ENCODE measurements at places on chromosomes 11 and 22.

DNA sequence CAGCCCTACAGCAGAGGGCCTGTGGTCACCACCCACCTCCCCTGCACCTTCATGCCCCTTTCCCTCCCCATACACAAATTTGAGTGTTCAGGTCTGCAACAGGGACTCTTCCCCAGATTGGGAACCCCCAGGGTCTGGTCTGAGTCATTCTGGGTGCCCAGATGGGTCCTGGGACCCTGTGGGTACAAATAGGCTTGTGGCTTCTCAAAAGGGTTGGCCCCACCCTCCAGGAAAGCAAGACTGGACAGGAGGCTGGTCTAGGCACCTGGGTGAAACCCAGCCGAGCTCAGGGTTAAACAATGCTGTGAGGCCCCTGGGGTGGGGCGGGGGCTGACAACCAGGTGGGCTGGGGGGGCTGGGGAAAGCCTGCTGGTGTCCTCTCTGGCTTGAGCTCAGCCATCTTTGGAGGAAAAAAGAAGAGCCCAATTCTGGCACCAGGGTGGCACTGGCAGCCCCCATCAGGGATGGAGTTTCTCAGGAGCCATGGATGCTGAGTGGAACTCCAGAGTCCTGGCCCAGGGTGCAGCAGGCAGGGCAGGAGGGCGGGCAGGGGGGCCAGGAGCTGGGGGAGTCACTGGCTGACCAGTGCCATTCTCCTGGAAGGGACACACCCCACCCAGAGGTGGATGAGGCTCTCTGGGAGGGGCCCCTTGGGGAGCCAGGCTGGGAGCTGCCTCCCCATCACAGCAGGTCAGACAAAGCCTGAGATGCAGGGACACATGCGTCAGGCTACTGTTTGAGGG, 1.1 kb downstream of the SEPTIN5 start:
- DNase-seq = no peak

GRCh38 chr11:112392904-112393303, 132.2 kb upstream of the PLET1 start:
- DNase-seq = no peak

DNA sequence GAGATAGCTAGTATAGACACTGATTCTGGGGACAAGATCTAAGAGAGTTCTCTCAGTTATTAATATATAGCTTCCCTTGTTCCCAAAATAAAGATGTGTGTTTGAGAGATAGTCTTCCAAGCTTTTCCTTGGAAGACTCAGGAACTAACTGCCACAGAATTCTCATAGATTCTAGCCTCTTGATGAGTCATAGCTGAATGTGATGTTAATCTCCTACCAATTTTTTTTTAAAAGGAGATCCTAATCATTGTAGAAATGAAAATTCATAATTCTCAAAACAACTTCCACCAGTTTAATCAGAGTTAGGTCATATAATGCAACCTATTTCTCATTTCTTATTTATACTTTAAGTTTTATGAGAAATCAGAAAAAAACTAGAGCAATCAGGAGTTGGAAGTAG, 148.8 kb downstream of the JRKL start:
- DNase-seq = no peak

DNA sequence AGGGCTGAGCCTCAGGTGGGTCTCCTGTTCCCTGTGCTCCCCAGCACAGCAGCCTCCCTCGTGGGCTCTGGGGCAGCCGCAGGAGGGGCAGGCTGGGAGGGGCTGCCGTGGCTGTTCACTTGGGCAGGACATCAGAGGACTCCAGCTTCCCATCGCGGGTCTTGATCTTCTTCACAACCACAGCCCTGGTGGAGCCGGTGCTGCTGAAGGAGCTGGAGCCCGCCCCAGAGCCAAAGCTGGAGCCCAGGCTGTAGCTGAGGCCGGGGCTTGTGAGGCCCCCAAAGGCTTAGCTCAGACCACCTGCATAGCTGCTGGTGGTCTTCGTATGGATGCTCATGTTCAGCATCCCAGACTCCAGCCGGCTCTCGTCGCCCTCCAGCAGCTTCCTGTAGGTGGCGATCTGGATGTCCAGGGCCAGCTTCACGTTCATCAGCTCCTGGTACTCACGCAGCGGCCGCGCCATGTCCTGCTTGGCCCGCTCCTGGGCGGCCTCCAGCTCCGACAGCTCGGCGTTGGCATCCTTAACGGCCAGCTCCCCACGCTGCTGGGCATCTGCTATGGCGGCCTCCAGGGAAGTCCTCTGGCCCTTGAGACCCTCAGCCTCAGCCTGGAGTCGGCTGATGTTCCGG, 126.1 kb downstream of the NECTIN1 start:
- no peak for DNase-seq

DNA sequence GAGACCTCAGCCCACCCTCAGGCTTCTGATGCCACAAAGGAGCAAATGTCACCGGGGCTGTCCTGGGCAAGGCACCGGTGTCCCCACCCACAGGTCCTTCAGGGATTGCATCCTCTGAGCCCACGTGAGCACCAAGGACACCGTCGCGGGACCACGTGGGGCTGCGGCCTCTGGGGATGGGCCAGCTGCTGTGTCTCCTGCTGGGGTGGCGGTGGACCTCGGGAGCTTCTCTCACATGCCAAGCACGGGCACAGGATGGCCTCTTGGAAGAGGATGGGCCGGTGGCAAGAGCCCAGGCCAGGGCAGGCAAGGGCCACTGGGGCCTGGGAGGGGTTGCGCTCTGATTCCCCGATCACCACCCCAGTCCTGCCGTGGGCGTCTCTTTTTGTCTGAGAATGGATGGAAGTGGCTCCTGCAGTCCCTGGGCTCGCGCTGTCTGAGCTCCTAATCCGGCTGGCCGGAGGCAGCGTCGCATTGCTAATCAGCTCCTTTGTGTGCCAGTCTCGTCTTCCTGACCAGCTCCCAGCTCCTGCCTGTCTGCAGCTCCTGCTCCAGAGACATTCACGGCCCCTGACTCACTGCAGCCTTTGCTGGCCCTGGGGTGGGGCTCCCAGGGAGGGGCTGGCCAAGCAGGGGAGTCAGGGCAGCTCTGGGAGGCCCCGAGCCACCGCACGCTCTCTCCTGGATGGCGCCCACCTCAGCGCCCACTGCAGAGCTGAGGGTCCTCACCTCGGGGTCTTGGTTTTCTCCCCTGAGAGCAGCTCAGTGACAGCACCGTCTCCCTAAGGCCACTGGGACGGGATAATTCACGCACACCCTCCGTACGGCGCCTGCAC, 146.7 kb downstream of the CTTN start:
- DNase-seq = no peak

DNA sequence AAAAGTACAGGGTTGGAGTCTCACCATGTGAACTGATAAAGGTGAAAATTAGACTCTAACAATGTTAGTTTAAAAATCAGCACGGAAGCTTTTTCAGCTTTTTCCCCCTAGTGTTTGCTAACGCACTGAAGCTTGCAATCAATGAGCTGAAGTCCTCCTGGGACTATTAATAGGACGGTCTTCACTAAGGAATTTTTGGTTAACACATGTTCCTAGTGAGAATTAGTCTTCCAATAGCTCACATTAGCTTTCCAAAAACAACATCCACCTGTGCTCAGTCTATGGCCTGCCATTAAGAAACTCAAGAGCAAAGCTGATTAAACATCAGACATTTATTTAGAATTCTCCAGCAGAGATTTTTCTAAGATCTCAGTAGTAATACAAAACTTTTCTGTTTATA, 26.7 kb upstream of the DDI1 start:
- DNase-seq = no peak

GRCh38 chr11:65500387-65501185, 1.7 kb downstream of the MALAT1 start:
- no peak for DNase-seq

- DNase-seq = no peak
Observed at GRCh38 chr11:36304351-36304750, 8.3 kb downstream of the PRR5L start.

DNA sequence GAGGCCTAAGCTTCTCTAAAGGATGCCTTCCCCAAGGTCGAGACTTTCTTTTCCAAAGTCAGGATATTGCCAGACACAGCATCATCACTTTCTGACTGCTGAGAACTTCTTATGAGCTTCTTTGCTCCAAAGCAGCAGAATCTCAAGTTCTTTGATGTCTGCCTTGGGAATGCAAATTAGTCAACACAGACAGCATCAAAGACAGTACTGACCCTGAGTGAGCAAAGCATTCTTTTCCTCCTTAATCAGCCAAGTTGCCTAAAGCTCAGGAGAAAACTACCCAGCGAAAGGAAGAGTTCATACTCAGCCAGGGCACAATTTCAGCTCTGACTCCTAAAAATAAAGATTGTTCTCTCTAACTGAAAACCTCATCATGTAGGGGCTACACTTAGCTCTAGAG, 98.0 kb downstream of the SLC36A4 start:
- no peak for DNase-seq

DNA sequence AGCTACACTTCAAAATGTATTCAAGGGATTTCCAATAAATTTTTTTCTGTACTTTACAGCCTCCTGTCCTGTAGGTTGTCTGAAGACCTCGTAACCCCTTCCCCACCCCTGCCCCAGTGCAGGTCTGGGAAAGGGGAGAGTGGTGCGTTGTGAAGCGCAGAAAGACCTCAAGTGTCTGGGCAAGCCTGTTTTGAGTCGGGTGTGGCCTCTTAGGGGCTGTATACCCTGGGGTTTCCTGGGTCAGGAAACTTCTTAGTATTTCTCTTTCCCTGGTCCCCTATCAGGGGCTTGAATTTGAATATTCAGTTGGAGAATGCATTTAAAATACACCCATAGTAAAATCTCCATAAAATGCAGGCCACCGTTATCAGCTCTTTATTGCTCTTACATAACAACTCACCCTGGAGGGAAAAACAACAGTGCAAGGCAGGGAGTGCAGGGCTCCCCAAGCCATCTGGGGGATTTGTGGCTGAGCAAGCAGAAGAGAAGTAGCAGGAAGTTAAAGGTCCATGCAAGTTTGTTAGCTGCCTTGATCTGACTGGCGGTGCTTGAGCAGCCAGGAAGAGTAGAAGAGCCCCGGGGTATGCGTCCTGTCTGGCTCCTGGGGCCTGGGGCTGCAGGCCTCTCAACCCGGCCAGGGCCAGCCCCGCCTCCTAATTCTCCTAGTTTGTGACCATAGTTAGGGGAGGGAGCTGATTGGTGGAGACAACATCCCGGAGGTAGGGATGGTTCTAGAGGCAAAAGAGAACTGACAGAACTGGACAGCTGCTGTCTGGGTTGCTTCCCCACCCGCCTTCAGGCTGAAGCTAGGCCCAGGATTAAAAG, 25.7 kb downstream of the ARHGAP1 start:
- DNase-seq = no peak

GRCh38 chr11:102494216-102494615, 36.3 kb downstream of the MMP7 start:
- DNase-seq = no peak

DNA sequence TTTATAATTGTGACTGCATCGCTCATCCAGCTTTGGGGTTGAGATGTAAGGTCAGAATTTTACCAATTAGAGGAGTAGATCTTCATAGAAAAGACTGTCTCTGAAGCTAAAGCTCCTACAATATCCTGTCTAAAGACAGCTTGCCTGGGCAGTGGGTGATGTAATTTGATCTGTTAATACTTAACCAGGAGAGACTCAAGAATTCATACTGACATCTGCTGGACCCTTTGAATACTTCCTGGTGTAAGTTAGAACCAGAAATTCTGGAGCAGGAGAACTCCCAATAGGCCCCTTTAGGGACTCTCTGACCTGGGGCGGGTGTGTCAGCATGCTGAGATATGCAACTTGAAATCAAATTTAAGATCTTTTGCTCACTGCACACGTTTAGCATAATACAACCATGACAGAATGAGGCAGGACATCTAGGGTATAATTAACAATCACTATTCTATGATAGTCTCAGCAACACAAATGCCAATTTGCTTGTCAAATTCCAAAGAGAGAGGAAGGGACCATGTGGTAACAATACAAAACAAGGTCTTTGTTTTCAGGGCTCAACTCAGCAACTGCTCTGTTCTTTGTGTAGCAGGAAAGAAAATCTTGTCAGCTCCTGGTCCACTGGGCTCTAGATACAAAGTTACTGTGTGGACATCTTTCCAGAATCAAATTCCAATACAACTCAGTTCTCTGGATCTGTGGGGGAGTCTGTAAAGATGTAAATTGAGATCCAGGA, 143.9 kb downstream of the INSC start:
- DNase-seq = no peak

GRCh38 chr22:44639891-44640617, 62.0 kb upstream of the PRR5 start:
- DNase-seq = no peak

- no peak for DNase-seq
Observed at GRCh38 chr22:24510637-24511625, 15.8 kb downstream of the UPB1 start.

DNA sequence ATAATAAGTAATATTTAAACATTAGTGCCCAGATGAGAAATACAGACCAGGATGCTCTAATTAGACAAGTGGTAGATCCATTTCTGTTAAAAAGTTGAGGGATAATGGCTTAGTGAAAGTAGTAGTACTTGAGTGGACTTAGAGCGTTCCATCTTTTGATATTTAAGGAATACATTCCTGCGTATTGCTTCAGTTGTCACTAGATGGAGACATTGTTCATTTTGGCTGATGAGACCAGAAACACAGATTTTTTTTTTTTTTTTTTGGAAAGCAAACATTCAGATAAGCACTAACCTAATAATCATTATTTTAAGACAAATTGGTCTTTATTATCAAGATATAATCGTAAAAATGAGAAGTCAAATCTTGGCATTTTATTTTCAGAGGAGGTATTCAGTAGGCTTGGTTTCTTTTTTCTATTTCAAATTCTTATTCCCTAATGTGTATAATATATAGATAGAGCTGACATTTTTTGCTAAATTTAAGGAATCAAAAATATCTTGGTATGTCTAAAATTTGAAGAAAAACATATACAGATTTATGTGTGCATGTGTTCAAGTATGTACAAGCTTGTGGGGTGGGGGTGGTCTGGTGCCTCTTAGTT, 92.9 kb downstream of the DYNC2H1 start:
- peak; percentile 10 for DNase-seq

DNA sequence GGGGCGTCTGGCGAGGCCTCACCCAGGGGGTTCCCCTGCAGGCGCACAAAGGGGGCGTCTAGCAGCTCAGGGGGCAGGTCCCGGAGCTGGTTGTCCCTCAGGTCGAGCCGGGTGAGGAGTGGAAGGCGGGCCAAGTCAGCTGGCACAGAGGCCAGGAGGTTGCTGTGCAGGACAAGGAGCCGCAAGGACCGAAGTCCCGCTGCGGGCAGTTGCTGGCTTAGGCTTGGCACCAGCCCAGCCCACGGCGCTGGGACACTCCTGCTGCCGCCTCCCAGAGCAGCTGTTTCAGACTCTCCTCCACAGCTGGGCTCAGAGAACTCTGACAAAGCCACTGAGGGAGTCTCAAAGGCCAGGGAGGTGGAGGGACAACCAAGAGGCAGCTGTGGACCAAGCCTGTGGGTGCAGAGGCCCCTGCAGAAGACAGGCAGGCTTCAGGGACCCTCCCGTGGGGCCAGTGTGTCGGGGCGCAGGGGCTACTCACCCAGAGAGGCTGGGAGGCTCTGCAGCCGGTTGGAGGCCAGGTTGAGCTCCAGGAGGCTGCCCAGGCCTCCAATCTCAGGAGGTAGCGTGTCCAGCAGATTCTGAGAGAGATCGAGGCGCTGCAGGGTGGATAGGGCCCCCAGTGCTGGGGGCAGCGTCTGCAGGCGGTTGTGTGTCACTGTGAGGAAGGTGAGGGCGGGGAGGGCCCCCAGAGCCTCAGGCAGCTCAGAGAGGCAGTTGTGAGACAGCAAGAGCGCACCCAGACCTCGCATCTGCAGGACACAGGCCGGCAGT, 2.2 kb downstream of the PIDD1 start:
- DNase-seq = no peak

GRCh38 chr22:19865141-19865829, 10.6 kb upstream of the GNB1L start:
- no peak for DNase-seq

- no peak for DNase-seq
Observed at GRCh38 chr11:90250970-90251369, 28.1 kb upstream of the CHORDC1 start.

- no peak for DNase-seq
Observed at GRCh38 chr11:72069200-72069599, 11.1 kb downstream of the NUMA1 start.

- no peak for DNase-seq
Observed at GRCh38 chr22:24106385-24107381, 74.6 kb upstream of the SUSD2 start.

Data from smooth muscle cell of the brain vasculature (primary cell).